ENCODE measurements at places on chromosomes 13 and 19. TPM values are rescaled to one million over a fixed set of nuclear protein-coding genes. Genes with fewer than 3 reads are reported as not detected.

The CEACAM16 gene
- total RNA-seq: not detected

The AMER2 gene
- total RNA-seq: not detected

The RPL13A gene
- 2,019 TPM for total RNA-seq

The PSG4 gene
- total RNA-seq: not detected

The SIGLEC12 gene
- 0.53 TPM for total RNA-seq

The APLP1 gene
- total RNA-seq: 0.87 TPM

The PROSER3 gene
- total RNA-seq: 48.0 TPM

Data from activated CD8-positive, alpha-beta T cell treated with anti-CD3 and anti-CD28 coated beads, Interleukin-2, amount 10 ng/mL, durations not matched to agents 7 days and 5 days (primary cell).